Neural progenitor cell (in vitro differentiated cells): ENCODE measurements at places on chromosomes 16 and 17.
A peak's percentile ranks its signal among the peaks of the same experiment; 100 is the strongest.

DNA sequence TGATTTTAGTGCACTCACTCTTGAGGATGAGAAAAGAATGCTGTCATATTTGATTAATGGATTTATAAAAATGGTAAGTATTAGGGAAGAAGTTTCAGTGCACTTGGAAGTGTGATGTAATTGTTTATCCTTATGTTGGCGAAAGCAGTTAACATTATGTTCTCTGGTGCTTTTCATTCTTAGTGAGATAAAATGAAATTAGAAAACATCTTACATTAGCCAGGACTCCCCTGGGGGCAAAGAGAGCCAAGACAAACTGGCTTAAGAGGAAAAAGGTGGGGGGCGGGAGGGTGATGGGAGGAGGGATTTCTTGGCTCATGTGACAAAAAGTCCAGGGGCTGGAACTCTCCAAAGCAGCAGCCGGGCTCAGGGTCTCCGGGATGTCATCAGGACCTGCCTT, 73.2 kb downstream of the KNOP1 start:
- no peak for DNase-seq

DNA sequence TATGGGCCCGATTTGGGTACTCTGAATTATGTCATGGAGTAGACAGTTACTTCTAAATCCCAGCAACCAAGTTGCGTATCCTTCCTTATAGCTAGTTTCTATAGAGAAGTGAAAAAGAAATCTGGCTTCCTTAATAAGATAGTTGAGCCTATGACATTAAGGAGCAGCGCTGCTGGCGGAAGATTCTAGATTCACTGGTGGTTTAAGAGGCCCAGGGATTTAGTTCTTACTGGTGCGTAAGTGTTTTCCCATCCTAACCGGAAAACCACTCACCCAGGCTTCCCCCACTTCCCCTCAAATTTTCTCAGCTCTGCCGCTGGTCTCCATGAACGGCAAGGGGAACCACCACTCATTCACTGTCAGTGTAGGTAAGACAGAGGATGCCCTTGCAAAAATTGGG, 230.4 kb downstream of the CPPED1 start:
- no peak for DNase-seq

GRCh38 chr16:27408012-27408601, 6.1 kb downstream of the IL21R start:
- DNase-seq, result no peak

- DNase-seq, result no peak
These were observed 387.6 kb upstream of the MAF start for GRCh38 chr16:79988089-79988488.

- DNase-seq, result peak; percentile 95
These were observed 497 bp downstream of the SMIM5 start for GRCh38 chr17:75633486-75634375.

GRCh38 chr17:75712446-75712845, 8.8 kb upstream of the ITGB4 start:
- no peak for DNase-seq

DNA sequence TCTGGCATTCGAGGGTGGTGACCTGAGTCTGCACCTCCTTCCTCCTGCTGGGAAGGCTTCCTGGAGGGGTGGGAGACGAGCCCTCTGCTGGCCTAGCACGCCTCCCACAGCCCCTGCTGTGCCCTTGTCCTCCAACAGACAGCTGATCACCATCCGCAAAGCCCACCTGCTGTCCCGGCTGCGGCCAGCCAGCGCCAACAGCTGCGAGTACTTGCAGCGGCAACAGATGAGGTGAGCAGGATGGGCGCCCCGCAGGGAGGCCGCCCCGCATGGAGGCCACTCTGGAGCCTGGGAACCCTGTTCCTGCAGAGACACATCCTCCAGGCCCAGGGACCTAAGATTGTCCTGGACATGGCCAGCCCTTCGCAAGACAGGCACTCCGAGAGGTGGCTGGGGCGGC, 21.6 kb downstream of the UBALD1 start:
- DNase-seq, result peak; percentile 63

- DNase-seq, result peak; percentile 67
These were observed 17.0 kb upstream of the LHX1 start for GRCh38 chr17:36920032-36921005.

DNA sequence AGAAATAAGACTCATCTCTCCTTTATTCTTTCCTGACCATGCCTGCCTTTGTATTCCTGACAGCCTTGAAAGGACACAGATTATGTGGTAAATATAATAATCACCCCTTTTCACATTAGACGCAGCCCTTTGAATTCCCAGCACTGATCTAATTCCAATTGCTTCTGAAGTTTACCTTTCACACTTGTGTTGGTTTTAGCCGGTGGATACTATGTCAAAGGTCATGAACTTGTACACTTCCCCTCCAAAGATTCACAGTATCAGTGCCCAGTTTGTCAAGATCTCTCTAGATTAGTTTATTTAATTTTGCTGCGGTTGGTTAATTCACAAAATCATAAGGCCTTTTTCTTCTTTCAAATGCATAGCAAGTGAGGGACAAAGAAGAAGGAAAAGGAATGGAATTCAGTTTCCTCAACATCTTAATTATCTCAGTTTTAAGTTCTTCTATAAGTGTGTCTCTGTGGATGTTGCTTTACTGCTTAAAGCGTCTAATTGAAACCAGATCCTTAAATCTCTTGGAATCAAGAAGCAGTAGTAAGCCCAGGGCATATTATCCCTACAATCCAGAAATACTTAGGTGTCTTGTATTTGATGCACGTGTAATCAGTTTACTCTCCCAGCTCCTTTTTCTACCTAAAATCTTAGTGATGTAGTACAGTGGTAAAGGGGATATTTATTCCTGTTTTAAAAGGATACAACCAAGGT, 174.3 kb upstream of the TBX2 start:
- no peak for DNase-seq

DNA sequence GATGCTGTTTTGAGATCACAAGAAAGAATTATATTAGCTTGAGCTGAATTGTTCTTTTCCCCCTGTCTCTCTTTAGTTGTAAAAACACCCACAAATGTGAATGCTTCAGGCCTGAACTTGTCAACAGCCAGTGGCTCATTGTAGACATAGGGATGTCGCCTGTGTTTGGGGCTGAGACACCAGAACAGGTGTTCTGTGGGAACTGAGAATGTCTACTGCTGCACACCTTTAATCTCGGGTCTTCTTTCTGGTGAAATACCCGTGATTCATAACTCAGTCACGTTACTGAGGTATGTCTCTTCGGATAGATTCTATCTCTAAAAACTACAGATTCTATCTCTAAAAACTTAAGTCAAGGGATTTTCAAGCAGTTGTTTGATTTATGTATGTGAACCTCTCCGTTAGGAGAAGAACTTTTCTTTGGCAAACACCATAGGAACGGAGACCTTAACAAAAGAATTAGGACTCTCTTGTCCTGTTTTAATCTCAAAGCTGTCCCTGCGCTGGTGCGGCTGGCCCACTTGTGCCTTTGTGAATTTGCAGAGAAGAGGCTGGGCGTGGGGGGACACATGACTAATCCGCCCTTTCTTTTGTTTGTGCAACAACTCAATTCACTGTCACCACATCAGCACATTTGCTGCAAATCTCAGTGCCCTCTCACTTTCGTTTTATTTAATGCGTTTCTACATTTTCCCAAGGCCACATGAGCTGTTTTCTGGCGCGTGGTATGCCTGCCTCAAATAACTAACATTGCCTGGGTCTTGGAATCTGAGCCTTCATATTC, 643.0 kb downstream of the MAF start:
- DNase-seq, result peak; percentile 88
